NCI-H1930 (cell line): ENCODE measurements at places on chromosomes 11 and 22.

GRCh38 chr11:15602047-15602446 lies 487.3 kb downstream of the INSC start:
- no peak for DNase-seq

- DNase-seq, result no peak
These were observed 3.6 kb upstream of the OR2AT4 start for GRCh38 chr11:75100314-75100713.

GRCh38 chr11:75499423-75500190 lies 26.1 kb downstream of the GDPD5 start:
- no peak for DNase-seq

DNA sequence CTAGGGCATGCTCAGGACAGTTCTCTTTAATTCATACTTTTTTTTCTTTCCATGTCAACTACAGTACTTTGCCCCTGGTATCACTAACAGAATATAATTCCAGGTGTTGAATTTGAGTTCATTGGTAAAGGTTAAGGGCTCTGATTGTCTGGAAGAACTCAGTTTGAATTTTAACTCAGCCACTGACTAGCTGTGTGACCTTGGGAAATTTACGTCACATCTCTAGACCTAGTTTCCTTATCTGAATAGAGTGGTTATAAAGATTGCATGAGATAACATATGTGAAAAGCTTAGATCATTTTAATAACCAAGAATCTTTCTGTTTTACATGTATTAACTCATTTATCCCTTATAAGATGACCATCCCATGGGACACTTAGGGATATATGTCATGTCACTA lies 15.8 kb upstream of the ZC3H12C start:
- no peak for DNase-seq

- DNase-seq, result no peak
These were observed at the start of gene PDE2A for GRCh38 chr11:72673943-72674828. TSS of gene PDE2A (minus strand) at chr11:72674422. CDS start at chr11:72674207, 215 bp downstream.

DNA sequence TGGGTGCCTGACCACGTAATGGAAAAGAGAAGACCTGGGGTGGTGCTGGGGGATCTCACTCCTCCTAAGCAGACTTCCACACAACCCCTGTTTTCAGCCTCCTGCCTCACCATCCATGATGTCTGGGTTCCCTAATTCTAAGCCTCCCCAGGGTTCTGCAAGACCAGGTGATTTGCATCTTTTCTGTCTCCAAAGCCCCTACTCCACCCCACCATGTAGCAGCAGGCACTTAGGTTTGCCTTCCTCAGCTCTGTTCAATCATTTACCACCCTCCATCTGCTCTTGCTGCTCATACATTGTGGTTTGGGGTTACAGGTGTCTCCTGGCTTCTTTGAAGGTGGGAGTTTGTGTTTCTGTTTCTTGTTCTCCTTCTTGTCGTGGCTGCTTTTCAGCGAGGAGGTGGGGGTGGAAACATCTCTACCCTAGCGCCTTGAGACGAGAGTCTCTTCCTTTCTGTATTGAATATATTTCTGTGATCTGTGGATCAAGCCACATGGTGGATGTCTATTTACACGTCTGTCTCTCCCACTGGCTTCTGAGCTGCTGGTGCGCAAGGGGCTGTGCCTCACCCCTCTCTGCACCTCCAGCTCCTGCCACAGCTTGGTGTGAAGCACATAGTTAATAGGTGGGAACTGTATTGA lies 6.6 kb upstream of the SSTR3 start:
- DNase-seq, result no peak

DNA sequence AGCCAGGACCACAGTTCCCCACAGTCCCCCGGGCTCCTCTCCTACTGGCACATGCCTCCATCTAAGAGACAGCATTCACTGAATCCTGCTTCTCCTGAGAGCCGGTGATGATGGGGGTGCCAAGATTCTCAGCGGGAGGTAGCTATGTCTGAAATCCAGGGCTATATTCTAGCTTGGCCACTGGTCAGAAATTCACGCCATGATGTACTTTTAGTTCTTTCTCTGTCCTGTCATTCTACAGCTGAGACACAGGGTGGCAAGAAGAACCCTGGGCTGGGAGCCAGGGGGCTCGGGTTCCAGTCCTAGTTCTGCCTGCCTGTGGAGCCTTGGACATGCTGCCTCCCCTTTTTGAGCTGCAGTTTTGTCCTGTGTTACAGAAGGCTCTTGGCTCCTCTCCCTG lies 59.2 kb upstream of the PHOX2A start:
- DNase-seq, result no peak

DNA sequence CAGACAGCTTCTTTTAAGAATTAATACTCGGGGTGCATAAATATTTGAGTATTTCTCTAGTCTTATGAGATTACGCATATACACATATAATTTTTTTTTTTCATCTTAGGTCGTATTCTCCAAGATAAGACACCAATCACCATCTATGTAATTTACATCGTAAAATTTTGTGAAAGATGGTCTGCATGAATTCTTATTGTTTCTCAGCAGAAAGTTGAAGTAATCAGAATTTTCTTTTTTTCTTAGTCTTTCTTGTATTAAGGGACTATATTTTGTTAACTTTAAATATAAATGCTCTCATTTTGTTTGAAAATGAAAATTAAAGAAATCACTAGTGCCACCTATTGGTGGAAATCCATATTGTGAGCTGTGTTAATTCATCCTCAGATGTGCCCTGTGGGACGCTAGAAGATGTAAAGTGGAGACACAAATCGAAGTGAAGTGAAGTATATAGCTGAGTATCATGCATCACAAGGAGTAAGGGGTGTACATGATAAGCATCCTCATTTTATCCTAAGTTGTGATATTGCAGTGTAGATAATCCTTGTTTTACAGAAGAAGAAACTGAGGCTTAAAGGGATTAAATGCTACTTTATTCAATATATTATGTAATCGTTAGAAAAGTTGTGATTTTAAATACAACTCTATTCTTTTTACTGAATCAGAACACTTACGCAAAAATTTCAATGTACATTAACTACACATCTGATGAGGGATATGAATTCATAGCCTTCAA lies 2084.3 kb downstream of the LRRC4C start:
- DNase-seq, result no peak
